ENCODE measurements at places on chromosomes 11 and 22.

DNA sequence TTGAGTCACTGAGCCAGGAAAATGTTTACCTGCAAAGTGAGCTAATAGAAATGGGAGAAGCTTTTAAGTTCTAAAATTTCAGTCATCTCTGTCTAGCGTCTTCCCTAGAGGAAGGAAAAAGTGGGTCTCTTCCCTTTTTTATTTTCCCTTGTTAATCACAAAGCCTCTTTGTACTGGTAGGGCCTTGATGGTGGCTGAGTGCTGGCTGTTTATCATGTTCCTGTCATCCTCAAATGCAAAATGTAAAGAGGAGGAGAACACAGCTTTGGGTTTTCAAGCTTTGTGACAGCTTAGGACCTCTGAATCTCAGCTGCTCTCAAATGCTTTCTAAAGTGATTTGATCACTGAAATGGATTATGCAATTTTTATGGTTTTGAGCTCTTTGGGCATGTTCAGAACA, 222.0 kb downstream of the TMEM135 start:
- DNase-seq, result no peak

GRCh38 chr11:125999234-125999880, 53.5 kb downstream of the VSIG10L2 start:
- DNase-seq, result no peak

DNA sequence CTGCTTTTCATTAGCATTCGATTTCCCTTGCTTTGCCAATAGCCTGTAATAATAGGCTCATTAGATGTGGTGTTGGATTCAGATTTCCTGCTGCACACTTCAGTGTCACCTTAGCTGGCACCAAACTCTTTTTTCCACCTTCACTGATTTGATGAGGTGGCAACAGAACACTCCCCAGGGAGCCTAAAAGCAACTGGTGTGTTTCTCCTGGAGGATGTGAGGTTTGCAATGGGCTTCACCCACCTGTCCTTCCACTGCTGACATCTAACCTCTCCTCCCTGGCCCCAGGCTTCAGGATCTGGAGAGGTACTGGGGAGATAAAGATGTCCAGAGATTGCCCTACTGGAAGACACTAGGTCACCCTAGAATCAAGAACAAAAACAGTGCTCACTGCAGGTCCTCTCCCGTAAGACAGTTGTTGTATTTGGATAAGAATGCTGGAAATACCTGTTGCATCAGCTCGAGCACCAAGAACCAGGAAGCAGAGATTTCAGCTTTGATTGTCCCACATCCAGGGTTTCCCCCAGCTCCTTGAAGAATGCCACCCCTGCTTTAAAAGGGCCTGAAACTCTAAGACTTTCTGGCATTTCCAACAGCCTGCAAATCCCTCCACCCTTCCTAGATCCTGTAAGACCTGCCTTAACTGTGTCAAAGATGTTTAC, 96.9 kb downstream of the SLC1A2 start:
- no peak for DNase-seq

DNA sequence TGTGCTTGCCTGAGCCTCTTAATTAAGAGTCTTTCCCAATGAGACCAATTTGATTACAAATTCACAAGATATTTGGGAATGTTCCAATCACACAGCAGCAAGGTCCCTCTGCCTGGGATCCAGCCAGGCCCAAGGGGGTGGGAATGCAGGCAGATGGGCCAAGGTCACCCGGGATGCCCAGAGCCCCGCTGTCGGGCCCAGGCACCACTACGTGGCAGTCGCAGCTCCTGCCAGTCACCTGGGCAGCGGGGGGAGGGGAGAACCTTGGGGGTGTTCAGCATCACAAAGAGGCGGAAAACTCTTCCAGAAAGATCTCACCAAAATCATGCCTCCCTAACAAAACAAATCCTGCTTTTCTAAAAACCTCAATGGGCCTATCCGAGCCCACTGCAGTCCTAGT, 30.9 kb downstream of the PPM1F start:
- DNase-seq, result no peak

DNA sequence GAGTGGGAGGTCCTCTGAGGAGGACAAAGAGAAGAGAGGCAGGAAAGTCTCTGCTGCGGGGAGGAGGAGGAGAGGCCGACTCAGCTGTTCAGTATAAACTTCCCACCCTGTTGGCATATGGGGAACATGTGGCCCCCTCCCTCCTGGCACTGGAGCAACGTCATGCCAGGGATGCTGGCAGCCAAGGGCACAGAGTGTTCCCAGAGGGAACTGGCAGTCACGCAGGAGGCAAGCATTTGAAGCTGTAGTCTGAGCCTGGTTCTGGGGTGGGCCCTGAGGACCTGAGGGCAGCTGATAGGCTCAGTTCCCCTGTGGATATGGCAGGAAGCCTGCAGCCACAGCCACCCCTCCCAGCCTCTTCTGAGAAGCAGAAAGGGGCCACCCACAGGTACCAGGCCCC, 67.1 kb upstream of the TSPAN18 start:
- DNase-seq, result no peak

DNA sequence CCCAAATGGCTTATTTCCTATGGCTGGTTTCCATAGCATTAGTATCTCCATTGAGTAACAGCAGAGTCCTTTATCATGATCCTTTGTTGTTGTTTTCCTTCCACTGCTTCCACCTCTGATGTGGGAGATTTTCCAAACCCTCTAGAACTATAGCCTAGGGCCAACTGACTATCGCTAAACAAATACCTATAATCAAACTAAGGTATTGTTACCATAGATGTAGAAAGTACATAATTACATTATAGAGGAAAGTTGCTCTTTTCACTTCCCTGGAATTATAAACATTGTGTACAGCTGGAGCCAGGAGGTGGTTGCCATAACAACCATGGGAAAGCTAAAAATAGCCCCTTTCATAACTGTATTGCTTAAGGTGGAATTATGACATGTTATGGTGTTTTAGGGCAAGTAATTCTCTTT, 47.0 kb upstream of the ALKBH3 start:
- no peak for DNase-seq

DNA sequence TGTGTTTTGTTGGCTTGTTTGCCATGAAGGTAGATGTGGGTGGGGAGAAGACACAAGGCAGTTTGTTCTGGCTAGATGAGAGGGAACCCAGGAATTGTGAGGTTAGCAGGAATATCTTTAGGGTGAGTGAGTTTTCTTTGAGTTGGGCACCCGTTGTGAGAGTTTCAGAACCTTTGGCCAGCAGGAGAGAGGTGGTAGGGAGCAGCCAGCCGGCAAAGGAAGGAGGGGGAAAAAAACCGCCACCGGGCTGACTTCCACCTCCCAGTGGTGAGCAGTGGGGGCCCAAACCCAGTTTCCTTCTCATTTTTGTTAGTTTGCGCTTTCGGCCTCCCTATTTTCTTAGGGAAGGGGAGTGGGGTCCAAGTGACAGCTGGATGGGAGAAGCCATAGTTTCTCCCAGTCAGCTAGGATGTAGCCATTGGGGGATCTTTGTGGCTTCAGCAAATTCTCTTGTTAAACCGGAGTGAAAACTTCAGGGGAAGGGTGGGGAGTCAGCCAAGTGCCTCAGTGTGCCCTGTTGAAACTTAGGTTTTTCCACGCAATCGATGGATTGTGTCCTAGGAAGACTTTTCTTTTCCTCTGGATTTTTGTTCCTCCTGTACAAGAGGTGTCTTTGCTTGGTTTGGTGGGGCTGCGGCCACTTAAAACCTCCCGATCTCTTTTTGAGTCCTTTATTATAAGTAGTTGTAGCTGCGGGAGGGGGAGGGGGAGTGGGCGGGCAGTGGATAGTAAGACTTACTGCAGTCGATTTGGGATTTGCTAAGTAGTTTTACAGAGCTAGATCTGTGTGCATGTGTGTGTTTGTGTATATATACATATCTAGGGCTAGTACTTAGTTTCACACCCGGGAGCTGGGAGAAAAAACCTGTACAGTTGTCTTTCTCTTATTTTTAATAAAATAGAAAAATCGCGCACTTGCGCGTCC, 1.1 kb upstream of the GCAT start:
- DNase-seq, result peak; percentile 50

GRCh38 chr11:613369-613968, 2.3 kb downstream of the IRF7 start:
- peak; percentile 37 for DNase-seq

DNA sequence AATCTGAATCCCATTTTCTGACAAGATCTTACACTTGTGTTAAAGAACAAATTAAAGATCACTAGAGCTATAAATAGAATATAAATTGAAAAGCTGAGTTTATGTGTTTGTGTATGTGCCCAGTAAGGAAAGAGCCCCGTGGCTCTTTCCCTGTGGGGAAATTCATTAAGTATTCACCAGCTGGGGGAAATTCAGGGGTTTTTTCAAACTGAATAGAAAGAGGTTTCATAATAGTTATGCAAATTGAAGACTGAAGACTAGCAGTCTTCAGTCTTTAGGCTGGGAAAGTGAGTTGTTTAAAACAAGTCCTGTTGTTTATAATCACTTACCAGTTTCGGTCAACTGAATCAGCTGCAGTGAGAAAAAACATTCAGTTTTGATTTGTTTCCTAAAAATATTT, 11.3 kb upstream of the MS4A7 start:
- DNase-seq, result no peak

DNA sequence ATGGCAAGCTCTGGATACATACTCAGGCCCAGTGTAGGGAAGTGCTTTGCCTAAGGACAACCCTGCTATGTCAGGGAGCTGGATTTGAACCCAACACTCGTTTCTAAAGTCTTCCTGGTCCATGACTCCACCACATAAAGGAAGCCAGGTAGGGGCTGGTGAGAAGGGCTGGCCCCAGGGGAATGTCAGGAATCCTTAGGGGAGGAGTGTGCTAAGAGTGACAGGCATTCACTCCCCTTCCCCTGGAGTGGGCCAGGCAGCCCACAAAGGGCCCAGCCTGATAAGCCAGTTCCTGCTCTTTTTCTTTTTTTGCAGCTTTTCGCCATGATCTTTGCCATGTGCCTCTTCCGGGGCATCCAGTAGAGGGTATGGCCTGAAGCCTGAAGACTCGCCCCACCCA, 21.9 kb downstream of the TP53I11 start:
- DNase-seq, result no peak

- no peak for DNase-seq
Observed at GRCh38 chr11:2208691-2209369, 37.2 kb upstream of the TH start.

- peak; percentile 79 for DNase-seq
Observed at GRCh38 chr22:50498322-50498890, 9.1 kb downstream of the LMF2 start.

- no peak for DNase-seq
Observed at GRCh38 chr11:130313383-130314183, 1.1 kb downstream of the ZBTB44 start.

DNA sequence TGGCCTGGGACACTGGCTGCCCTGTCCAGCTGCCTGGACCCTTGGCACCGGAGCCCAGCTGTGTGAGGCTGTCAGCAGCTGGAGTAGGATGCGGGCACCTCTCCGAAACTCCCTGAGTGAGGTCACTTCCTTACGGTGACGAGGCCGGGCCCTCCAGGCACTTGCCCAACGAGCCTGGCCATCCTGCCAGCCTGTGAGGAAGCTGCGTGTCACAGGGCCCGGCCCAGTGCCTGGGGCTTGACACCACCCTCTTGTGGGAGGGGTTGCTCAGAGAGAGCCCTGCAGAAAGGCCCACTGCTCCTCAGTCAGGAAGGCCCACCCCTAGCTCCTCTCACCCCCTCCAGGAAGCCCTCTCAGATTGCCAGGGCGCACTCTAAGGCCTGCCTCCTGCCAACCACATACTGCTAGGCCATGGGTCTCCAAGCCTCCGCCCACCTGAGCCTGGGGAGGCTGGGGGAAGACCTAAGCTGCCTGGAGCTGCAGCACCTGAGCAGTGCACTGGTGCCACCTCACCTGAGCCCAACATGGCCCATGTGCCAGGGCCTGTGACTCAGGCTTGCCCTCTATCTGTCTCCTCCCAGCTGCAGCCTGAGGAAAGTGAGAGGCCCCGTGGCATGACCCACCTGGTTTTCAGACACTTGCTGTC, 4.3 kb upstream of the PHLDA2 start:
- DNase-seq, result peak; percentile 35

DNA sequence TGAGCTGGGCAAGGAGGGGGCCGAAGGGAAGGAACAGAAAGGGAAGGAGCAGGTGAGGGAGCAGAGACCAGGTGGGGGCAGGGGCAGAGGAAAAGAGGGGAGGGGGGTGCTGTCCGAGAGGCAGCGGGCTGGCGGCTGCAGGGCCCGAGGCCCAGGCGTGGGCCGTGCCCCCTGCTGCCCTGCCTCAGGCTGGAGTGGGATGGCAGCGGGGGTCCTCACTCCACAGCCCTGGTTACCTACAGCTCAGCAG, 2.3 kb downstream of the IGF2 start:
- no peak for DNase-seq

DNA sequence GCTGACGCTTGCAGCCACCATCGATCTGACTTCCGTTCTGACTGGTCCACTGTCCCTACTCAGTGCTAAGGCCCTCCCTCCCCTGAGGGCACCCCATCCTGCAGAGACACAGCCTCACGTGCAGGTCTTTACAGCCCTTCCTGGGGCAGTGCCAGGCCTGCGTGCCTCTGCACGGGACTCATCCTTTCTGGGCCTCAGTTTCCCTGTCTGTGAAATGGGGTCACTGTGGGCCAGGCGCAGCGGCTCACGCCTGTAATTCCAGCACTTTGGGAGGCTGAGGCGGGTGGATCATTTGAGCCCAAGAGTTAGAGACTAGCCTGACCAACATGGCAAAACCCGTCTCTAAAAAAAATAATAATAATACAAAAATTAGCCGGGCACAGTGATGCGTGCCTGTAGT, 17.8 kb upstream of the PARVG start:
- DNase-seq, result no peak

DNA sequence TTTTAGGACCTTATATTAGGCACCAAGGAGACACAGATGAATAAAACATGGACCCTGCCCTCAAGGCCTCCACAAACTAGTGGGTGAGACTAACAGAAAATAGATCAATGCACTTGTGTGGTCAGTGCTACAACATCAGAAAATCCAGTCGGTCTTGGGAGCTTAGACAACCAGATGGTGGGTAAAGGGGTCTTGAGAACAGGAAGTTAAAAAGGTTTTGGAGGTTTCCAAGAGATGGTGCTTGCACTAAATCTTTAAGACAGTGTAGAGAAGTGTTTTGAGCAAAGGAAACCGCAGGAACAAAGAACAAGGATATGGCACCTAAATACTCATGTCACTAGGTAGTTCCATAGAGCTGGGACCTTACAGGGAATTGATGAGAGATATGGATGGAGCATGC, 56.2 kb downstream of the GALNT18 start:
- no peak for DNase-seq

DNA sequence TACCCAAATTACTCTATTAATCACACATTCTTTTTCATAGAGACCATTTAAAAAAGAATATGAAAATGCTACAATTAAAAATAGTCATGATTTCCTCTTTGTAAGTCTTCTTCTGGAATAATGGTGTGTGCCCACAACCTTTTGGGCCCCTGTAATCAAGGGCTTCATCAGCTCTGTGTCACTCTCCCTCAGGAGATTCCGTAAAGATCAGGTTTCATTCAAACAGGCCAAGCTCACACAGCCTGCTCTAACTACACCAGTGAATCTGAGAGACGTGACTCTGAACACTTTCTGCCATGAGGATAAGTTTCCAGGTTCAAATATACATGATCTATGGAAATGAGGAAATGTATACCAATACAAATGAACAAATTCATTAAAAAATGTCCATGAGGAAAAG, 9.5 kb downstream of the DRICH1 start:
- DNase-seq, result no peak

Measured in Kasumi-1 (cell line).